ENCODE measurements at places on chromosomes 7 and 10. TPM values are rescaled to one million over a fixed set of nuclear protein-coding genes. Genes with fewer than 3 reads are reported as not detected.

IL2RA gene
- not detected for total RNA-seq

ZNF853 gene
- 18.3 TPM for total RNA-seq

CUTC gene
- 18.7 TPM for total RNA-seq

TLX1 gene
- not detected for total RNA-seq

VWDE gene
- not detected for total RNA-seq

EIF3A gene
- total RNA-seq = 146 TPM

OPN1SW gene
- total RNA-seq = not detected

CYP2E1 gene
- total RNA-seq = 3.1 TPM

KCND2 gene
- 0.42 TPM for total RNA-seq

KIF11 gene
- 9.2 TPM for total RNA-seq

KCNH2 gene
- not detected for total RNA-seq

ADIRF gene
- not detected for total RNA-seq

PNLIPRP3 gene
- total RNA-seq = not detected

PLXNA4 gene
- 56.2 TPM for total RNA-seq

IGFBP3 gene
- 321 TPM for total RNA-seq

CFTR gene
- not detected for total RNA-seq

CALHM2 gene
- total RNA-seq = 2.1 TPM

AKR1D1 gene
- not detected for total RNA-seq

ACSL5 gene
- 0.57 TPM for total RNA-seq

GIGYF1 gene
- total RNA-seq = 64.6 TPM

GIMAP8 gene
- not detected for total RNA-seq

HOXA7 gene
- total RNA-seq = not detected

RASSF4 gene
- total RNA-seq = 11.8 TPM

TAC1 gene
- total RNA-seq = not detected

Data from osteocyte (in vitro differentiated cells).